Stimulated activated CD8-positive, alpha-beta memory T cell treated with anti-CD3 and anti-CD28 coated beads, Interleukin-15, amount 100 ng/mL, for 1 hour (primary cell): ENCODE measurements at places on chromosomes 6 and 20.

GRCh38 chr6:47078991-47079390, 36.9 kb upstream of the ADGRF1 start:
- no peak for DNase-seq

DNA sequence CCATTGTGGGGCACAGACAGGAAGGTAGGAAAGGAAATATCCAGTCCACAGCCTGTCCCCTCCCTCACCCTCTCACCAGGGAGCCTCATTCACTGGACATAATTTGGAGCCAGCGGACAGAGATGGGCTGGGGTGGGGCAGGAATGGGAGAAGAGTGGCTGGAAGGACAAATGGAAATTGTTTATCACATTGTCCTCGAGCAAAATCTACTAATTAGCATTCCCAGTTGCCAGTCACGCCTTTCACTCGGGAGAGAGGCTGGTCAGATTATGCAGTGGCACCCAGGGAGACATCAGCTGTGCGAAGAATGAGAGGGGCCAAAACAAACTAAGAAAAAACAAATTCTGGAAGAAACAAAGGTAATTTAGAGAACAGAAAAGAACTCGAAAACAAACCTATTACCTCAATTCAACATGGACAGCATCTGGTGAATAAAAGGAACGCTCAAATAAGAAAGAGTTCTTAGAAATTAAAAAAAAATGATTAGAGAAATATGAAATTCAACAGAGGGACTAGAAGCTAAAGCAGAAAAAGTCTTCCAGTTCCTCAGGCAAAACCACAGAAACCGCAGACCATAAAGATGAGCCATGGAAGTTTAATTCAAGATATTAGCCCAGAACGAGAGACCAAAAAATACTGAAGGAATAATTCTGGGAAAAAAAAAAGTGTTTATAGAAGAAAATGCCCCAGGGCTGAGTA, 108.5 kb upstream of the RALGAPA2 start:
- no peak for DNase-seq

- no peak for DNase-seq
Observed at GRCh38 chr6:105892577-105893262, 193.4 kb upstream of the PRDM1 start.

DNA sequence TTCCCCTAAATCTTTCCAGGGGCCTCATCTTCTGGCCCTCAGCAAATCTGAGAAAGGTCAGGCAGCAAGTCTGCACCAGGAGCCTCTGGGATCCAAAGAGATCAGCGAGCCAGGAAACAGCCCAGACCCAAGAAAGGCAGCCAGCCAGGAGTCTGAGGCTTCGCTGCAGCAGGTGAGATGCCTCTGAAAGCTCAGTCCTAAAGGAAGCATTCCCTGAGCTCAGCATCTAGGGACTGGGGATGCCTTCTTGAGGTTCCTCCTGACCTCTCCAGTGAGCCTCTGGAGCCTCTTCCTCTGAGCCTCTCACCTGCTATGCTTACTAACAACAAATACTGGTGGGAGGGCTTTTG, 118.8 kb upstream of the MAFB start:
- DNase-seq = no peak

GRCh38 chr6:98980819-98981218, 33.1 kb upstream of the FBXL4 start:
- DNase-seq = no peak

DNA sequence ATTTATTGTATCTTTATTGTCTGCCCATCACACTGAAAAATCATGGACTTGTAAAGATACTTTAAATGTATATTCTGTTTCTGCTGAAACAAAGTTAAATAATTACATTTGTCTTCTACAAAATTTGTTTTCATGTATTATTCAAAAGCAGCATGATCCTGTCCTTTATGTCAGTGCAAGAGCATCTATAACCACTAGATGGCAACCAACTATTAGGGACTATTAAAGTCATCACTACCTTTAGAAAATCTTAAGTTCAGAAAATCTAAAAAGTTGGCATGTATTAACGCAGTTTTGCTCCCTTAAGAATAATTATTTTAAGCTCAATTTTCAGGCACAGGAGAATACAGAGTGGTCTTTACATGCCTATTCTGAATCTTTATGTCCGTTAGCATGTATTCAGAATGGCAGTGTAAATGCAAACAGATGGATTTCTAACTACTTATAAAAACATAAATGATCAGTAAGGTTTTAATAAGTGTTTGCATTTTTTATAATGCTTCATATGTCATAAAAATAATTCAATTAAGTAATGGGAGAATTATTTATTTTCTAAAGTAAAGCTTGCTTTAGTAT, 17.8 kb downstream of the TMEM30A start:
- DNase-seq = no peak
